Glutamatergic neuron (in vitro differentiated cells): ENCODE measurements at places on chromosomes 5 and 9.

GRCh38 chr5:146816775-146817387 lies 61.7 kb downstream of the PPP2R2B start:
- DNase-seq: no peak

DNA sequence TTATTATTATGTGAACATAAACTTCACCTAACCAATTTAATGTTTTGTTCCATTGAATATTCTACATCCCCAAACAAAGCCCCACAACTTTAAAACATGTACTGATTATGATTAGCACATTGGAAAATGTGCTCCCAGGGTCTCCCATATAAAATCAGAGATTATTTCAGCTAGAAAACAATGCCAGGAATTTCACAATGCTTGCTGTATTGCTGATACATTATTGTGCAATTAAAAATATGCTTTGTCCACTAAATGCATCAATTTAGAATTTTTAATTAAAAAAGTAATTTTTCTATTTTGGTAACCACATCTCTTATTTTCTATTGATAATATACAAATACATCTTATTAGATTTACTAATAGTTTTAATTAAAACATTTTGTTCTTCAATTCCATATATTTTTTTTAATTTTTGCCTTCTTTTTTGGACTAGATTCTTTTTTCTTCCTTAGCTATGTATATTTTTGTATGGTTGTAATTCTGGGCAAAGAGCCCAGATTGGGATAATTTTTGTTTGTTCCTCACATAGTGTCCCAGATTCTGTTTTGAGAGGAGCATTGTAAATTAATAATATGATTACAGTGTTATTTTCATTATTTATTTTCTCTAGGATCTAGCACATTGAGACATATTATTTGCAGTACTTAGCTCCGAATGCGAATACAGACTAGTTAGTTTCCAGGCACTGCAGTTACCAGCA lies 241.5 kb upstream of the CDH18 start:
- no peak for DNase-seq

GRCh38 chr5:175894271-175894670 lies 22.9 kb downstream of the CPLX2 start:
- DNase-seq: no peak

GRCh38 chr5:139825690-139826089 lies 30.1 kb downstream of the PSD2 start:
- DNase-seq: no peak

- DNase-seq: peak; percentile 71
Observed at GRCh38 chr9:35258660-35259474, 97.1 kb downstream of the UNC13B start.

- no peak for DNase-seq
Observed at GRCh38 chr5:79241535-79241979, 5.6 kb downstream of the JMY start.

- no peak for DNase-seq
Observed at GRCh38 chr5:55140908-55141665, 18.9 kb upstream of the GPX8 start.

GRCh38 chr5:159269723-159270122 lies 6.6 kb downstream of the UBLCP1 start:
- DNase-seq: no peak

DNA sequence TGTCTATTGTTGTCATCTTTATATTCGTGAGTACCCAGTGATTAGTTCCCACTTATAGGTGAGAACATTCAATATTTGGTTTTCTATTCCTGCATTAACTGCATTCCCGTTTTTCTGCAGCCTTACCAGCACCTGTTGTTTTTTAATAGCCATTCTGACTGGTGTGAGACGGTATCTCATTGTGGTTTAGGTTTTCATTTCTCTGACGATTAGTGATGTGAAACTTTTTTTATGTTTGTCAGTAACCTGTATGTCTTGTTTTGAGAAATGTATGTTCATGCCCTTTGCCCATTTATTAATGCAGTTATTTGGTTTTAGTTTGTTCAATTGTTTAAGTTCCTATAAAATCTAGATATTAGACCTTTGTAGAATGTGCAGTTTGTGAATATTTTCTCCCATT lies 546.0 kb upstream of the RORB start:
- DNase-seq: no peak

- no peak for DNase-seq
Observed at GRCh38 chr5:144281784-144282183, 111.1 kb downstream of the KCTD16 start.

DNA sequence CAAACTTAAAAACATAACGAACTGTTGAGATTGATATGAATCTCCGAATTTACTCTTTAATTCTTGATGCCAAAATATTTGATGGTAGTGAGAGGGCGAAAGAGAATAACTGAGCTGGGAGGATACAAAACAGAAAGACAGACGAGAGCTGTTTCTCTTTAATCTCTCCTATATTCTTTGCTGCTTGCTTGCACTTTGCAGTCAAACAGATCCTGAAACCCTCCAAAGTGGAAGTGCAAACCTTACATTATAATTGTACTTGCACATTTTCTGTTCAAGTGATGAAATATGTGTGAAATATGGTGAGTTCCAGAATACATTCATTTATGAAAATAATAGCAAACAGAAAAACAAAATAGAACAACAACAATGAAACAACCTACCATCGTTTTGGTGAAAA lies 63.8 kb downstream of the PAM start:
- DNase-seq: no peak

DNA sequence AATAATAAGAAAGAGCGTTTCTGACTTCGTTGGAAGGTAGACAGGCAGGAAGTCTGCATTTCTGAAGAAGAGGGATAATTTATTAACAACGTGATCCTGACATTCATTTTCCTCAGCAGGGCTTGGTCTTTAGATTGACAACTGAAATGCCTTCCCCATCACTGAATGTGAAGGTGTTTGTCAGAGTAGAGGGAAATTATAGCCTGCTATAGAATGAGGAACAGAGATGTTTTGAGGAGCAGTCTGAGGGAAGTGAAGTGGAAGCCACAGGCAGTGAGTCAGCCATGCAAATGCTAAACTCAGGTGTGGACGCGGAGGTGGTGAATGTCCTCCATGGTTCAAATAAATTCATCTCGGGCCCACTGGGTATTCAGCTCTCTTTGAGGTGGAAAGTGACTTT lies 30.5 kb downstream of the C7 start:
- DNase-seq: no peak

DNA sequence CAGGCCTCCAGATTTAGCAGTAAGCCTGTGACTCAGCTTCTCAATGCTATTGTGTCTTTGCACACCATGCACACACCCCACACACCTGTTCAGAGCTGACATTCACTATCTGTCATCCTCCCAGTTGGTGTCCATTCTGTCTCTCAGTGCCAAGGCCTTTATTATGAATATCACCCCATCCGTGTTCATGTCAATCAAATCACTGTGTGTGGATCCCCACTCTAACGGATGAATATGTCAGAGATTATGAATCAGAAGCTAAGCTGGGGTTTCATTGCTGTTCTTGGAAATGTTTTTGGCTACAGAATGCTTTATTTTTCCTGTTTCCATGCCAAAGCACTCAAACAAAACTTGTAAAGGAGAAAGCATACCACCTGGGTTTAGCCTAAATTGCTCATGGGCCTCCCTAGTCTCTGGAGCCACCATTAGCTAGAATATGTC lies 9.4 kb upstream of the MAMDC2 start:
- DNase-seq: no peak
